CD4-positive, alpha-beta T cell treated with Interleukin-6 for 4 hours (primary cell): ENCODE measurements at places on chromosomes 5 and 9.

DNA sequence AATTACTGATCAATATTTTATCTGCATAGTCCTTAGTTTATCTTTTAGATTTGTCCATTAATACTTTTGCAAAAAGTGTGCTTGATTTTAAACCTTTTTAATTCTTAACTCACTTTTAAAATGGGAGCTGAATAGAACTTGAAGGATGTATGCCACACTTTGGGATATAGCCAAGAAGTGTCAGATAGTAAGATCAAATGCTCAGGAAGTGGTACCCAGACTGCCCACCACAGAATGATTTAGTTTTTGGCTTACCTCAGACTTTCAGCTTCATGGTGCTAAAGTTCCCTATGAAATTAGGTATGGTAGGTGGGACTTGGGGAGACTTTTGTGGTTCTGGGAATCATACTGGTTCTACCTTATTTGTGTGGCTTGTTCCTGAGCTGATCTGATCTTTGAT, 14.7 kb downstream of the FOCAD start:
- no peak for DNase-seq

- no peak for DNase-seq
Observed at GRCh38 chr9:27053369-27054022, 48.0 kb upstream of the LRRC19 start.

DNA sequence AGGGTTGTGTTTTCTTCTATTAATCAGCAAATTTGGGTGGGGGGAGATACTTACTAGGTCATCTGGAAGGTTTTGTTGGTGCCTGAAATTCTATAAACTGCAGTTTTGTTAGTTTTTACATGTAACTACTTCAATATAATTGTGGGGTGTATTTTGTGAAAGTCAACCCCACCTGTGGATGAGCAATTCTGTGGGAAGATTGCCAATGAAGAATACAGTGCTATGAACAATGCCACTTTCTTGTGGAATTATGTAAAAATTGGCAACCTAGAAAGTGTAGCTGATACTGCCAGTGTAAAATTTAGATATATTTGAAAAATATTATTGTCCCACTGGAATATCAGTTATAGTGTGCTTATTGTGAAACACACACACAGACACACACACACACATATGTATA, 80.7 kb downstream of the VCAN start:
- no peak for DNase-seq

DNA sequence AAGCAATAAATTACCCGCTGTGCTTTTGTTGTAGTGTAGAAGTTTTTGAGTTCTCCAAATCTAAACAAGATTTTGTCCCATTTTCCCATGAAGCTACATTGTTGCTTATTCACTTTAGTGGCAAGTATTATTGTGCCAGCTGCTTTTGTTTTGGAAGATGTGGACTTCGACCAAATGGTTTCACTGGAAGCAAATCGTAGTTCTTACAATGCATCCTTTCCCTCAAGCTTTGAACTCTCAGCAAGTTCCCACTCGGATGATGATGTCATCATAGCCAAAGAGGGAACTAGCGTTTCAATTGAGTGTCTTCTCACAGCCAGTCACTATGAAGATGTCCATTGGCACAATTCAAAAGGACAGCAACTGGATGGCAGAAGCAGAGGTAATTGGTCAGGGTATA, 10.9 kb downstream of the MFAP3 start:
- no peak for DNase-seq
